Activated effector memory CD4-positive, alpha-beta T cell treated with anti-CD3 and anti-CD28 coated beads, Interleukin-2, amount 50 U/mL, for 16 hours (primary cell): ENCODE measurements at places on chromosomes 12 and 14.

GRCh38 chr12:32183650-32184049 is 77.0 kb downstream of the BICD1 start:
- DNase-seq: no peak

- DNase-seq: no peak
These were observed 58.0 kb upstream of the CDKN3 start for GRCh38 chr14:54338696-54339317.

- no peak for DNase-seq
These were observed 3.8 kb downstream of the LIMA1 start for GRCh38 chr12:50279501-50279900.

DNA sequence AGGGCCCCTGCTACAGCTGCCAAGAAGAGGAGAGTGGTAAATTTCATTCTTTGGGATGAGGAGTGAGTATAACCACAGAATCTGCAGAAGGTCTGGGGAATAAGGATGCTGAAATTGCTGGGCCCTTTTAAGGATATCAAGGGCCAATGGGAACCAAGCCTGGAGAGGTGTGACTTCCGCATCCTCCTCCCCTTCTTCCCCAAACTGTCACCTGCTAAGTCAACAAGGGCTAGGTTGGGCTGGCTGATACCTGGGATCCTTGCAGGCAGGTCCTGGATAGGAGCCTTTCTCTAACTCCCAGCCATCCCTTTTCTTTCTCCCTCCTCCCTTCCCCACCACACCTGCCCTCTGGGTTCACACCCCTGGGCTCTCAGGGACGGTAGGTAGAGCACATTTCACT is at the start of gene LACRT:
TSS of gene LACRT (minus strand) at position 101 of the 400 bp plus-strand sequence. CDS start at position 47, 54 bp downstream.
- DNase-seq: no peak

DNA sequence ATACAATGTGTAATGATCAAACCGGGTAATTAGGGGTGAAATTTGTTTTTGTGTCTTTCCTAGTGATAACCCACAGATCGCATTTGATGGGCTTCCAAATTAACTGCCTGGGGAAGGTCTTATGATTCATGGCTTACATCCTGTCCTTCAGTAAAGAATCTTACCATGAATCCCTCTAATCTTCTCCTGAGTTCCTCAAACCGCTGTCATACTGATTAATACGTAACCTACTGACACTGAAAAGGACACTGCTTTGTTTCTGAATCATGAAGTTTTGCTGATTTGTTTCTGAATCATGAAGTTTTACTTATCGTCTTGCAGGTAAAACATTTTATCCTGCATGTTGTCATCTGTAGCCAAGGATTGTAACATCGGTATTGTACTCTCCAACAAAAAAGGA is 52.0 kb upstream of the CRY1 start:
- no peak for DNase-seq

- DNase-seq: no peak
These were observed 1.8 kb upstream of the FAM222A start for GRCh38 chr12:109711596-109712461.

DNA sequence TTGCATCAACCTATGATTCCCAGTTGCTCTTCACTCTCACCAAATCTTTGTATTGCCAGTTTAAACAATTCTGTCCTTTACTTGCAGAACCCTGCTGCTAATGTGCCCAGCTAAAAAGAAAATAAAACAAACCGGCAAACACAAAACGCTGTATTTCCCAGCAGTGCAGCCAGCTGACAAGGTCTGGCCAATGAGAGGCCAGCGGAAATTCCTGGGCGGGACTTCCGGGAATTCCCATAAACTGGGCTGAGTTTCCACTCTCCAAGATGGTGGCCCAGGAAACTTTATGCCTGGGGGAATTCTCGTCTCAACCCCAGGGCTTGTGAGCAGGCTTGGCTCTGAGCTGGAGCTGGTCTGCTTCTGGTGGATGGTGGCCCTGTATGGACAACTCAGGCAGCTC is 807.3 kb upstream of the TMEM132C start:
- DNase-seq: no peak

DNA sequence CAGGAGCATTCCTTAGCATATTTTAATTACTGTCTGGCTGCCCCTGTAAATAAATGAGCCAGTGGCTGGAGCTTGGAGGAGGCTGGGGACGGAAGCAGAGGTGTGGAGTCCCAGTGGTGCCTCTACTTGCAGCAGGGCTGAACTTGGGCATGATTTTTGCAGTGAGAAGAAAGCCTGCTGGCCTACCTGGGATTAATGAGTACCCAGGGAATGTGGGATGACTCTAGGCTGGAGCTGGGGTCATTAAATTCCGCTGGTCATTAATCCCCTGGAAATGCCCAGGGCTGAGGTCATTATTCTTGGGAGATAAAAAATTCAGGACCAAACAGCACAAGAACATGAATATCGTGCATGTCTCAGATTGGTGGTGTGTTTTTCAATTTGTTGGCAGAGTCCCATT is 753.3 kb downstream of the VRK1 start:
- DNase-seq: no peak

- DNase-seq: no peak
These were observed 4.9 kb downstream of the ETV6 start for GRCh38 chr12:11654338-11654737.

GRCh38 chr12:92601176-92601575 is 101.6 kb upstream of the PLEKHG7 start:
- DNase-seq: no peak

DNA sequence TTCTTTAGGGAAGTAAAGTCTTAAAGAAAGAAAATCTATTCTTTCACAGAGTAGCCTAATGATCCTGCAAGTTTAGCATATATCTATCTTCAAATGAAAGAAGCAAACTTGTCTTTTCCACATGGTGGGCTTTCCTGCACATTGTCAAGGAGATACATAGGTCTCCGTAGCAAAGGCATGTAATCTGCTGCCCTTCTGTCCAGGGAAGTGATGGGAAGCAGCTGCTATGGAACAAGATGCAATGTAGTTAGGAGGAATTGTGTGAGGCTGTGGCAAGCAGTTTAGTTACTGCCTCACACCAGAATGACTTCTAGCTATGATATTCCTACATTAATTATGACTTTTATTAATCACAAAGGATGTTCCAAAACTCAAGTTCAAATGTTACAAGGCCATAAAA is 174.4 kb downstream of the PDZRN4 start:
- no peak for DNase-seq
